Stimulated activated CD8-positive, alpha-beta memory T cell treated with anti-CD3 and anti-CD28 coated beads, Interleukin-15, amount 100 ng/mL, for 48 hours (primary cell): ENCODE measurements at places on chromosomes 7 and 10.

DNA sequence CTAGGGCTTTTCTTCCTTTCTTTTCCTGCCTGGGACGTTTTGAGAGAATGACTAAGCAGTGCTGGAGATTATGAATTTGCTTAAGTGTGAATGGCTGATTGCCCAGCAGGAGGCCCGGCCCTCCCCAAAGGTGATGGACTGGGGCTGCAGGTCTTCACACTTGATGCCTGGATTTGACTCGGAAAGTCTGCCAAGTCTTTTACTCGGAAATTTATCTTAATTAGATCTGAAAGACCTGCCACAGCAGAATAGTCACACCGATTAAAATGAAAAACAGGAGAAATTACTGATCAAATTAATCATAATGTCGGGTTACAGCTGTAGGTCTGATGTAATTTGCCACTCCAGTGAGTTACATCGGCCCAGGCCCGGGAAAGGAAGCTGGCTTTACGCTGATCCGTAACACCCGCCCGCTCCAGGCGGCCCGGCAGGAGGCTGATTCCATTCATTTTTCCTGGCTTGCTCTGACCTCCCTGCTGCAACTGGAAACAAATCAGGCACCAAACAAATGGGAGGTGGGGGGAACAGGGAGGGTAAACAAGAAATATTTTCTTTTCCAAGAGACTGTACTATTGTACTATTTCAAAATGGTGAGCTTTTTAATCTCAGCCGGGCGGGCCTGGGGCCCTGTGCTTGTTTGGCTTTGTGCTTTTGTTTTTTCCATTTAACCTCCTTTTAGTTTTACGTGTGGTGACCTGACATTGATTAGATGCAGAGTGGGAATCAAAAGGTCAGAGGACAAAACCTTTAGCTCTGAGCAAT lies 212.4 kb upstream of the YAE1 start:
- no peak for DNase-seq

DNA sequence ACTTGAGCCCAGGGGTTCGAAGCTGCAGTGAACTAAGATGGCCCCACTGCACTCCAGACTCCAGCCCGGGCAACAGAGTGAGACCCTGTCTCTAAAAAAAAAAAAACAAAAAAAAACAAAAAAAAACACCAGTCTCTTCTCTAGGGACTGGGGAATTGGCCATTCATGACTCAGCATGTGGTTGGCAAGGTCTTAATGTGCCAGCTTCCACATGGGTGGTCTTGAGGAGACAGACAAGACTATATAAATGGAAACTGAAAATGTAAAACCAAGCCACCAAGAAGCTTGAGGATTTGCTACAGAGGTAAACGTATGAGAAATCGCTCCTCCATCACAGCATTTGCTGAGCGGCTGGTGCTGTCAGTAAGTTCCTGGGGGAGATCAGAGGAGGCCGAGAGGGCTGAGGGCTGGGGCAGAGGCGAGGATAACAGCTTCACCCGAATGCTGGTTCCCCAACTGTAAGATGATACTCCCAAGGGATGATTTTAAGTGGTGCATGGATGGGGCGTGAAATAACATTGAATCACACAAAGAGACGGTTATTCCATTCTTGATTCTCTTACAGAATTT lies 128.7 kb downstream of the C10orf105 start:
- no peak for DNase-seq

- DNase-seq: no peak
Measured at GRCh38 chr10:129531969-129532660, 65.1 kb downstream of the MGMT start.

- DNase-seq: no peak
Measured at GRCh38 chr7:31444196-31444595, 69.7 kb upstream of the ITPRID1 start.

- DNase-seq: no peak
Measured at GRCh38 chr10:23294638-23295247, 49.9 kb downstream of the C10orf67 start.
